CD4-positive, alpha-beta T cell (primary cell): ENCODE measurements at places on chromosomes 16 and 17. TPM values are rescaled to one million over a fixed set of nuclear protein-coding genes. Genes with fewer than 3 reads are reported as not detected.

DNA sequence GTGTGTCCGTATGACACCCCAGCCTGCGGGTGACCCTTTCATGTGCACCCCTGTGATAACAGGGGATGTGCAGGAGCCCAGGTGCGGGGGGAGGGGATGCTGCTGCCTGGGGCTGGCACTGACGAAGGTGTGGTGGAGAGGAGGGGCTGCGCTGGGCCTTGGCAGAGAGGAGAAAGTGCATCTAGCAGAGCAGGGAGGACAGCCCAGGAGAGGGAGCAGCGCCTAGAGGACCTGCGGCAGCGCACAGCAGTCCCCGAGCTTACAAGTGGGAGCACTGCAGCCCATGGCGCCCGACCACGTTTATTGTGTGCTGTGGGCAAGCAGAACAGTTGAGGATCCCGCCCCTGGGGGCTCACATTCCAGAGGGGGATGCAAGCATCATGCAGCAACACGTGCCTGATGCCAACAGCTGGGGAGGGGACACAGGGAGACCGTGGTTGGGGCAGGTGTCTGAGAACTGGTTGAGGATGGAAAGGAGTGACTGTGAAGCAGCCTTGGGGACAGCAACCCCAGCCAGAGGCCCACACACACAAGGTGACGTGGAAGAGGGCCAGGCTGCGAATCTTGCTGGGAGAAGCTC lies 10.9 kb upstream of the SLC7A5 start:
- H3K27ac ChIP-seq, result no peak overlapping the region
- no peak overlapping the region for H3K4me3 ChIP-seq
- H3K4me1 ChIP-seq, result peaks cover 3% of the 10 kb centered on the region

DNA sequence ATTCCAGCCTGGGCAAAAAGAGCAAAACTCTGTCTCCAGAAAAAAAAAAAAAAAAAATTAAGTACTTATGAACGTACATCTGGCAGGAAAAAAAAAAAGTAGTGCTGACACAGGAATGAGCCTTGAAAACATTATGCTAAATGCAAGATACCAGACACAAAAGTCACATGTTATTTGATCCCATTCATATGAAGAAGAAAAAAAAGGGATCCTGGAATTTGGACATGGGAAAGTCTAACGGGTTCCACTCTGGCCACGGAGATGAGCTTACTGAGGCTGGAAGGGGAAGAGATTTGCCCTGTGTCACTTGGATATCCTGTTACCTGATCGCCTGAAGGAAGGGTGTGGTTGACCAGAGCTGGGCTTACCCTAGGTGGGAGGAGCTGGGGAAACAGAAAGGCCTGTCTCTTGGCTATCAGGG lies 251.9 kb downstream of the PARN start:
- H3K27me3 ChIP-seq, result no peaks in the 10 kb centered on the region
- no peak overlapping the region for H3K27ac ChIP-seq
- no peaks in the 10 kb centered on the region for H3K36me3 ChIP-seq
- DNase-seq, result no peak
- H3K4me1 ChIP-seq, result no peaks in the 10 kb centered on the region
- H3K4me3 ChIP-seq, result no peak overlapping the region

GRCh38 chr16:8861563-8862308 lies 7.1 kb downstream of the CARHSP1 start:
- peaks cover 15% of the 10 kb centered on the region for H3K36me3 ChIP-seq
- peaks cover 30% of the 10 kb centered on the region for H3K4me1 ChIP-seq
- H3K27me3 ChIP-seq, result no peaks in the 10 kb centered on the region
- no peak overlapping the region for H3K4me3 ChIP-seq
- no peak for DNase-seq

DNA sequence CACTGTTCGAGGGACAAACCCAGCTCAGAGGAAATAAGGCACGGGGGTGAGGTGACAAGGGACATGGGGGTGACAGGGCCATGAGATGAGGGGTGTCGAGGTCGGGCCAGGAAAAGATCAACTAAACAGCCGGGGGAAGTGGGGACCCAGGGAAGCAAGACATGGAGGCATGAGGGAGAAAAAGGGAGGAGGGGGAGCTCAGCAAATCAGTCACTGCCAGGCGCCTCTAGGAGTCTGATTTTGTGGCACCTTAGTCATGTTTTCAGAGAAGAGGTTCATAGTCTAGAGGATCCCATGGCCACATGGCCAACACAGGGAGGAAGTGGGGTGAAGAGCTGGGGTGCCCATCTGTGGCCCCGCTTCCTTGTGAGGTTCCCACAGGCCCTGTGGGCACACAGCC lies 814.5 kb downstream of the KCNJ18 start:
- no peak overlapping the region for H3K4me3 ChIP-seq
- H3K36me3 ChIP-seq, result no peaks in the 10 kb centered on the region
- no peaks in the 10 kb centered on the region for H3K27me3 ChIP-seq
- DNase-seq, result no peak

- DNase-seq, result no peak
- H3K4me3 ChIP-seq, result no peak overlapping the region
- H3K4me1 ChIP-seq, result peaks cover 4% of the 10 kb centered on the region
- no peak overlapping the region for H3K27ac ChIP-seq
- H3K27me3 ChIP-seq, result no peaks in the 10 kb centered on the region
- H3K36me3 ChIP-seq, result no peaks in the 10 kb centered on the region
These were observed 25.0 kb downstream of the RAB11FIP4 start for GRCh38 chr17:31416503-31416923.

TMIGD1 gene
- not detected for total RNA-seq

DNA sequence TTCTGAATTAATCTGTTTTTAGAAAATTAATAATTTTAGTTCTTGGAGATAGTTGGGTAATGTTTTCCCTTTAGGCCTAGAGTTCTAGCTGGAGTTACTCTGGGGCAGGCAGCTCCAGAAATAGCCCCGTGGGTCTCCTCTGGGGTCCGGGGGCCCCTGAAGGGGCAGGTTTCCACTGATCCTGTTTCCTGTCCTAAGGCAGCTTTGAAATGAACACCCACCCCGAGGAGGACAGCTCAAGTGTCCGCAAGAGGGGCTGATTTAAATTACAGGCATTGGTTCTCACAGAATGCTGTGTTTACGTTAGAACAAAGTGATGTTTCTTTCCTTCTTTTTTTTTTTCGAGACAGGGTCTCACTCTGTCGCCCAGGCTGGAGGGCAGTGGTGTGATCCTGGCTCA lies 23.8 kb downstream of the EEF2K start:
- H3K36me3 ChIP-seq, result no peaks in the 10 kb centered on the region
- no peaks in the 10 kb centered on the region for H3K27me3 ChIP-seq
- no peaks in the 10 kb centered on the region for H3K4me1 ChIP-seq
- no peak for DNase-seq

GRCh38 chr17:43856141-43856540 lies 9.2 kb downstream of the CD300LG start:
- H3K4me1 ChIP-seq, result no peaks in the 10 kb centered on the region
- H3K27me3 ChIP-seq, result no peaks in the 10 kb centered on the region
- no peak overlapping the region for H3K27ac ChIP-seq
- DNase-seq, result no peak
- no peak overlapping the region for H3K4me3 ChIP-seq

DNA sequence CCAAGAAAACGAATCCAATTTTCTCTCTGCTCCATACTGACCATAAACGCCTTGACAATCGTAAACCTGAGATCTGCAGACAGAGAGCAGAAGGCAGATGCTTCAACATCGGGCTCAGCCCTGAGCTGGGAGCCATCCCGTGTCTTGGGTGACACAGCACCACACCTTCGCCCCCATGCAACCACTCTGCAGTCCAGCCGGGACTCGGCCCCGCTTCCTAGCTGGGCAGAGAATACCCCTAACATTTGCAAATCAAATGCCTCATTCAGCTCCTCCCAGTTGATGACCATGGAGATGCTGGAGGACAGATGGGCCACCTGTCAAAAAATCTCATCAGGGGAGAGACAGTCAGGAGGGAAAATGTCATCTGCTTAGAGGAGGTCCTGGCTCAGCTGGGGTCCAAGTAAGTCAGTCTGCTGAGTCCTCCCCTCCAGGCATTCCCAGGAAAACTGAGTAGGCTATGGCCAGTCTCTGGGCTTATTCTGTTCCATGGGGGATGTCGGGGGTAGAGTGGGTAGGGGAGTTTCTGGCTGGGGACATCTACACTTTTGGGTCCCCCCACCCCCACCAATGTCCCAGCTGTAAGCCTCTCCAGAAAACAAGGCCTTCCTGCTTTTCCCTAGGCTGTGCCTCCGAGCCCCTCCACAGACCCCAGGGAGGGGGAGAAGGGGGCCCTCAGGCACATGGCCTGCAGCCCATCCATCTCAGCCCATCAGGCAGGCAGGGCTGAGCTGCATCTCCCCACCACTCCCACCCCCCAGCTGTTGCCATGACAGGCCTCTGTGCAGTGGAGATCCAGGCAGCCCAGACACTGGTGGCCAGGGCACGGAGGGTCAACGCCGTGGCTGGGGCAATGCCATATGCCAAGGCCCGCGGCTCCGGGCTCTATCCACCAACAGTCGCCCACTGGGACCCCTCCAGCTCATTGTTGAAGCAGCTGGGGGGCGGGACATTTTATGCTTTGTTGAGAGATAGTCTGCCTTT lies 158.6 kb downstream of the AXIN2 start:
- H3K36me3 ChIP-seq, result no peaks in the 10 kb centered on the region
- no peak overlapping the region for H3K4me3 ChIP-seq
- H3K27me3 ChIP-seq, result no peaks in the 10 kb centered on the region
- DNase-seq, result no peak
- no peak overlapping the region for H3K27ac ChIP-seq

CACNG3 gene
- total RNA-seq, result not detected

- no peaks in the 10 kb centered on the region for H3K27me3 ChIP-seq
- no peaks in the 10 kb centered on the region for H3K36me3 ChIP-seq
- no peak for DNase-seq
These were observed 21.8 kb downstream of the ITGB3 start for GRCh38 chr17:47275245-47275984.

- peak overlapping the region; percentile 58 for H3K4me3 ChIP-seq
- peak; percentile 90 for DNase-seq
- peaks cover 42% of the 10 kb centered on the region for H3K4me1 ChIP-seq
- no peaks in the 10 kb centered on the region for H3K27me3 ChIP-seq
These were observed 23.0 kb upstream of the EIF1 start for GRCh38 chr17:41665566-41666236.

DNA sequence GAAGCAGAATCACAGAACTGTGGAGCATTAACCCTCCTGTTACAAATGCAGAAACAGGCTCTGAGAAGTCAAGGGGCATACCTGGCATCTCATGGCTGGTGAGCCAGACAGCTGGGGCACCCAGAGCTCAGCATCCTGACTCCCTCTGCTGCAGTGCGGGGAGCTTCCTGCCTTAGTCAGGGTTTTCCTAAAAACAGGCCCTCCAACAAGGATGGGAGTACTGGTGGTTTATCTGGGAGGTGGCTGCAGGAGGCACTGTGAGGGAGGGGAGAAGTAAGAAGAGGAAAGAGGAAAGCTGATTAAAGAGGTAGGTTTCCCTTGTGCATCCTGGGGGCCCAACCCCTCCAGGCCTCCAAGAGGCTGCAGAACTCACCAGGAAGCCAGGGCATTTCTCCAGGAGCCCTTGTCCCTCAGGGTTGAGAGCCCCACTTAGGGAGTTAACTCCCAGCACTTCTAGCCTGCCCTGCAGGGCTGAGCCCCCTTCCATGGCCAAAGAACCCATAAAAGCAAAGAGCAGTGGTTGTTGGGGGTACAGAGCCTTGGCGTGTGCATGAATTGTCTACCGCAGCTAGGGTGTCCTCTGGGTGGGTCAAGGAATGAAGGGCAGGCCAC lies 261.5 kb upstream of the RPL38 start:
- H3K27ac ChIP-seq, result no peak overlapping the region
- H3K27me3 ChIP-seq, result no peaks in the 10 kb centered on the region
- H3K36me3 ChIP-seq, result no peaks in the 10 kb centered on the region
- no peak for DNase-seq

GRCh38 chr16:88739139-88739976 lies 33.1 kb downstream of the CTU2 start:
- DNase-seq, result no peak
- H3K4me1 ChIP-seq, result peaks cover 33% of the 10 kb centered on the region
- H3K27me3 ChIP-seq, result no peaks in the 10 kb centered on the region

DNA sequence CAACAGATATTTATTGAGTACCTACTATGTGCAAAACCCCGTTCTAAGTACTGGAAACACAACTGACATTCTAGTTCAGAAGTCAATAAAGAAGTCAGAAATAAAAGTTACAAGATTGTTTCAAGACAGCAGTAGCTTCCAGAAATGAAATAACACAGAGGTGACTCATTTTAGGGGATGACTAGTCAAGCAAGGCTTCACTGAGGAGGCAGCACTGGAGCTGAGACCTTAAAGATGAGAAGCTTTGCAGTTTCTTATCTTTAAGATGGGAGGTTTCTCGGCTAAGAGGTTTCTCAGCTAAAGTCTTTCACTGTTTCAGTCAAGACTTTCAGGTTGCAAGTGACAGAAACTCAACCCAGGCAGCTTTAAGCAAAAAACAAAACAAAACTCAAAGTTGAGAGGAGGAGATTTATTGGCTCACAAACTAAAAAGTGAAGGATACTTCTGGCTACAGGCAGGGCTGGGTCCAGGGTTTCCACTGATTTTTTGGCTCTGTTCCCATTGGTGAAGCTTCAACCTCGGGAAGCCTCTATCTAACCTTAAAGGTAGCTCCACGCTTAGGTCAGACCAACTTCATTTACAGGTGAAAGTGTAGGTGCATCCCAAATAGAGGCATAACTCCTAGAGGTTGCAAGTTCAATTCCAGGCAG lies 7.4 kb upstream of the MMP2 start:
- H3K27ac ChIP-seq, result no peak overlapping the region
- DNase-seq, result no peak
- no peaks in the 10 kb centered on the region for H3K27me3 ChIP-seq
- H3K4me3 ChIP-seq, result no peak overlapping the region

DNA sequence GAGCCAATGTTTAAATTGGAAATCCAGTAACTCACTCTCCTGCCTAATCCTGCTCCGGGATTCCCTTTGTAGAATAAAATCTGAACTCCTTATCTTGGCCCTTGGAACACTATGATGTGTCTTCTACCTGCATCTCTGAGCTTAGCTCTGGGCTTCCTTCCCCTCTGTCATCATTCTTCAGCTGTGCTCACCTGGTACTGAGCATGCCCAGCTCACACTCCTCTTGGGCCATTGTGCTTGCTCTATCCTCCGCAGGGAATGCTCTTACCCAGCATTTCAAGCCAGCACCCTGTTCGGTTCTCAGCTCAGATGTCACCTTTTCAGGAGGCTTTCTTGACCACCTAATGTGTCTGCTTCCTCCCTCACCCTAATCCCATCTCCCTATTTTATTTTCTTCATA lies 112.7 kb downstream of the ARHGAP44 start:
- no peak overlapping the region for H3K4me3 ChIP-seq
- no peaks in the 10 kb centered on the region for H3K27me3 ChIP-seq
- no peaks in the 10 kb centered on the region for H3K36me3 ChIP-seq
- no peak overlapping the region for H3K27ac ChIP-seq

KRTAP1-4 gene
- total RNA-seq, result not detected
